ENCODE measurements at places on chromosomes 2 and 18.

- peak; percentile 27 for DNase-seq
Observed at GRCh38 chr18:63963615-63964256, 6.1 kb upstream of the SERPINB8 start.

GRCh38 chr18:35713545-35713944 is 132.0 kb downstream of the GALNT1 start:
- DNase-seq, result no peak

DNA sequence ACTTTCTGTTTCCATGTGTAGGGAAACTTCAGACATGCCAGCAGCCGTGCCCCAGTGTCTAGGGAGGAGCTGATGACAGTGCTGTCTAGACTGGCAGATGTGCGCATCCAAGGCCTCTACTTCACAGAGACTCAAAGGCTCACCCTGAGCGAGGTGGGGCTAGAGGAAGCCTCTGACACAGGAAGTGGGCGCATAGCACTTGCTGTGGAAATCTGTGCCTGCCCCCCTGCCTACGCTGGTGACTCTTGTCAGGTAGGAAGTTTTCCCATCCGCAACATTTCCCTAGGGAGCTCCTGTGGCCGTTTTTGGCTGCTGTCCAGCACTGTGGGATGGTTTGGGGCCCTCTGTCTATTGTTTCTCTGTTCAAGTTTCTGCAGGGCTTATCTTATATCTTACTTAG is 143.1 kb upstream of the TTC39C start:
- peak; percentile 32 for DNase-seq

DNA sequence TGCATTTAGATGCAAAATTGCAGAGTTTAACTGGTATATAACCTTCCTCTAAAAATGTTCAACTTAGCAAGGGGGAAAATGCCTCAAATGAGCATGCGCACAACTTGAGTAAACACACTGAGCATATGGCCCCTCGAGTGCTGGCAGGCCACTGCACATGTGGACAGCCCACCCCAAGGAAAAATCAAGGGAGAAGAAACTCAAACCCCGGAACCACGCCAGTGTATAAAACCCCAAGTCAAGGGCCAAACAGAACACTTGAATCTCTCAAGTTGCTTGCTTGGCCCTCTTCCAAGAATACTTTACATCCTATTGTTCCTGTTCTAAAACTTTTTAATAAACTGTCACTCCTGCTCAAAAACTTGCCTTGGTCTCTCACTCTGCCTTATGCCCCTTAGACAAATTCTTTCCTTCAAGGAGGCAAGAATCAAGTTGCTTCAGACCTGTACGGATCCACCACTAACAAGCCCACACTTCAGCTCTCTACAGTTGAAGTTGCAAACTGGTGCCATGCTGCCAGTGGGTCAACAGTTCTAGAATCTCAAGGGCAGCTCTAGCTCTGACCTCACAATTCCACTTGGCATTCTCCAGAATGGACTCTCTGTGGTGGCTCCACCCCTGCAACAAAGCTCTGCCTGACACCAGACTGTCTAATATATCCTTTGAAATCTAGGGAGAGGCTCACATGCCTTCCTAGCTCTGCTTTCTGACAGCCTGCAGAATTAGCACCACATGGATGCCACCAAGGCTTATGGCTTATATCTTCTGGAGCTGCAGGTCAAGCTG is 38.9 kb downstream of the HIBCH start:
- no peak for DNase-seq

DNA sequence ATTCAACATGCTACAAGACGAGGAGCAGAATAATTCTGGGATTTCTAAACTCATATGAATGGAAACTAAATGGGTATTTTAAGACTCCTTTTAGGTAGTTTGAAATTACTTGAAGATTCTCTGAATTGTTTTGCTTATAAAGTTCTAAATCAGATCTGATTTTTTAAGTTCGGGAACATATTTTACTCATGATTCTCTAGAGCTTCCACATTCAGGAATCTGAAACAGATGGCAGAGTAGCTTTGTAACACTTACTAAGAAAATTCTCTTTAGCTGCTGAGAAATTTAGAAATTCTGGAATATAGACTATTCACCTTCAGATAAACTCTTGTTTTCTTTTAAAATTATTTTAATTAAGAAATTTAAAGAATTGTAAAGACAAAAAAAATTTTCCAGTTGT is 13.7 kb downstream of the RBBP8 start:
- no peak for DNase-seq

- no peak for DNase-seq
Observed at GRCh38 chr2:122328816-122329215, 573.4 kb downstream of the TSN start.

DNA sequence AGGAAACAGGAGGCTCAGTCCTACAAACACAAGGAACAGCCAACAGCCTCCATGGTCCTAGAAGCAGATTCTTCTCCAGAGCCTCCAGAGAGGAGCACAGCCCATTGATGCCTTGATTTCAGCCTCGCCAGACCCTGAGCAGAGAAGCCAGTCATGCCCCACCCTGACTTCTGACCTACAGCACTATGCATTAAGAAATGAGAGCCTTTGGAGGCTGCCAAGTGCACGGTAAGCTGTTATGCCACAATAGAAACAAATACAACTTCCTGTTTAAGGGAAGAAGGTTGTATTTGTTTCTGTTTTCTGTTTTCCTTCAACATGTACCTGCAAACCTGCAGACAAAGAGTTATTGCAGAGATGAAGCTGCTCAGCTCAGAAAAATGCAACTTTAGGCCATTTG is 181.3 kb upstream of the AGAP1 start:
- no peak for DNase-seq

GRCh38 chr2:175817221-175817620 is 184.8 kb downstream of the LNPK start:
- DNase-seq, result no peak

DNA sequence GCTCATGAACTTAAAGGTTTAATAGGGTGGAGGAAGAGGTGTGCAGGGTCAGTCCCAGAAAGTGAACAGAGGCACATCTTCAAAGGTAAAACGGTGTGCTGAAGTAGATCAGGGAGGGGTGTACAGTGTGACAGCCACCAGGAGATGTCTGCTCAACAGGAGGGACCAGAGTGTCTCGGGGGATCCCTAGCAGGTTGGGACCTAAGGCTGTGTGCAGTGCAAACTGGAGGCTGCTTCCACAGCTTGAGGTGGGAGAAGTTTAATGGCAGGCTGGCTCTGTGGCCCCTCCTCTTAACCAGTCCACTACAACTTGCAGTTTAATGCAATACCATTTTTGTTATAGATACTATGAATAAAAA is 33.2 kb downstream of the PLA2R1 start:
- no peak for DNase-seq

- DNase-seq, result no peak
Observed at GRCh38 chr18:69980509-69980908, 32.8 kb upstream of the CD226 start.

DNA sequence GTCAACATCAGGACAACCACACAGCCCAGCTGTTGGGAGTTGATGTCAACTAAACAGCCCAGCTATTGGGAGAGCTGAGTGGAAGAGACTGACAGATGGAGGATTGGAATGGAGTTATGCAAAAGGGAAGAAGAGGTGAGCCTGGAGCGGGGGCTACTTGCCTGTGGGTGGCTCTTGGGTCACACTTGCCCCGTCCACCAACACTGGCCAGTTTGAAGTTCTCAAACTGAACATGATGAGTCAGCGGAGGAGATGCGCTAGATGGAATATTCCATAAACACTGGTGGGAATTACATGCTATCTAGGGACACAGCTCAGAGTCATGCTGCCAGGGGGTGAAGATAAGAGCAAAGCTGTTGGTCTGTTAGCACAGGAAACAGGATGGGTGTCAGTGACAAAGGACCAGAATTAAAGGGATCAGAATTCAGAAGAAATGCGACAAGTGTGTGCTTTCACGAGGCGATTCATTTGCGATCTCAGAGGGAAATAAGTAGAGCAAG is 33.2 kb upstream of the AGAP1 start:
- no peak for DNase-seq

GRCh38 chr2:206939340-206939739 is at the start of gene CPO:
TSS of gene CPO (plus strand) at chr2:206939518. CDS start at chr2:206939600, 82 bp downstream.
- no peak for DNase-seq

DNA sequence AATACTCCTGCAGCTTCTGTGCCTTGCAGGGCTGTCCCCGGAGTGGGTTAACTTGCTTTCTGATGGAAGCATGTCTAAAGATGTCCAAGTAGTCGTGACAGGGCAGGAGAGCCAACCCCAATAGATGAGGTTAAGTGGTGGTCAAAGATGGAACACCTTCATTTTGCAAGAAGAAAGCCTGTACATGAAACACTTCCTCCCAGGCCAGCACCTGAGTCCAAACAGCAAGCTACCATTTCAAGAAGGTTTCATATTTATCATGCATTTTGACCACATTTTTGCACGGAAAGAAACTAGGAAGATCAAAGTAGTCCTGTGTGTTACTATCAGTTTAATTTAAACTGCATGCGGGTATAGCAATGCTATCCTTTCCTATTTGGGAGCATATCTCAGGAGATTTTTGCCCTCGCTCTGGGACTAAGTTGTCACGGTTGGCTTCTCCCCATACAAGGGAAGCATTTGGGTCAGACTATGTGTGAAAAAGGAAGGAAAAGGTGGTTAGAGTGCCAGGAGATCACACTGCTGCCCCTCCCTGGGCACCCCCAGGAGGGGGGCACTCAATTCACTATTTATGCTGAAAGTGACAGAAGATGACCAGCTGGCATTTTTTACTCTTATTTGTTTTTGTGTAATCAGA is 187.6 kb downstream of the ZNF521 start:
- no peak for DNase-seq

- no peak for DNase-seq
Observed at GRCh38 chr2:26681656-26682055, 10.9 kb upstream of the KCNK3 start.

DNA sequence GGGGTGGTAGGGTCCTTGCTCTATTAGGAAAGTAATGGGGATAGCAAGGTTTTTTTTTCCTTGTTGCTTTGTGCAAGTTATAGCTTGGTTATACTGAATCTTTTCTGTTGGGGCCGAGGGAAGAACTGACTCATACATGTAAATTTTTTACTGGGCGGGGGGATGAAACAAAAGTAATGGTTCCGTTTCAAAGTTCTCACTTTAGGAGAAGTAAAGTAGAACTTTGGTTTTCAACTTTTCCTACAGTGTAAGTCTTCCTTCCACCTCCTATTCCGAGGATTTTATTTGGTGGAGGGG is 1.1 kb downstream of the AFTPH start:
- peak; percentile 46 for DNase-seq

DNA sequence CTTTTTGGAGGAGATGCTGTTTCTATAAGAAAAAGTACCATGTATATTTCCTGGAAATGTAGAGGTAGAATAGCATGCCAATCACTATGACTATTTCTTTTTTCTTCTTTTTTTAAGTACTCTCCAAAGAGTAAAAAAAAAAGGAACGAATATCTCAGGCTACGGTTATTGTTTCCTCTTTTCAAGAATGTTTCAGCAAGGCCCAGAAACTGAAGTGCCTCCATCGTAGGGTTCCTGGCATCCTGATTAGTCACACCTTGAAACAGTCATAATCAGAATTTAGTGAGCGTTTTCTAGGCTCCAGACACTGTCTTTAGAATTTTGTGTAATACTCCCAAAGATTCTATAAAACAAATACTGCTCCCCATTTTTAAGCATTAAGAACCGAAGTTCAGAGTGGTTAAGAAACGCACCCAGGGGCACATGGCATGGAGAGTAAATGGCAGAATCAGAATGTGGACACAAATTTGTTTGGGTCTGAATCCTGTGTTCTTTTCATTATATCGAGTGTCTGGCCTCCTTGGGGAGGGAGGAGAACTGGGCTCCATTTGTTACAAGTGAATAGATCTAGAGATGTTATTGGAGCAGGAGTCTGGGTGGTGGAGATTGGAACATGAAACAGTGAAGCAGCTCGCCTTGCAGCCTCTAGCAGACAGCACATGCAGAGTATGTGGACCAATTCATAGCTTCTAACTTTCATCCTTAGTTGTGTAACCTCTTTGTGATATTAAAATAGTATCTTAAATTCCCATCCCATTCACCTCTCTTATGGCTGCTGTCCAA is 26.7 kb downstream of the ZEB2 start:
- DNase-seq, result no peak

GRCh38 chr2:134169788-134170187 is 84.1 kb upstream of the MGAT5 start:
- DNase-seq, result peak; percentile 28

DNA sequence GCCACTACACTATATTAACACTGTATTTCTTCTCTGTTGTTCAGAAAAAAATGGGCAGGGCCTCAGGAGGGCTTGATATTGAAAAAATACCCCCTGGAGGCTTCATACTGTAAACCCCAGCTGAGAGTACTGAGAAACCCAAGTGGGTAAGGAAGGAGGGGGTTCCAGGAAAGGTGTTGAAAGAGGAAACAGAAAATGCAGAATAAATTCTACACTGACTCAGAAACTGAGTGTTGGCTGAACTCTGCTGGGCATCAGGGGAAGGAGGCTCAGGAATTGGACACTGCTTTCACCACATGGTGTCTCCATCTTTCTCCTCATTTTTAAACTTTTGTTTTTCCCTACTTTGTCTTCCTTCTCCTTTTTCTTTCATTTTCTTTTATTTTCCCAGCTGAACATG is 253.7 kb downstream of the DYM start:
- no peak for DNase-seq

GRCh38 chr2:1884933-1885580 is 140.7 kb upstream of the PXDN start:
- DNase-seq, result no peak

DNA sequence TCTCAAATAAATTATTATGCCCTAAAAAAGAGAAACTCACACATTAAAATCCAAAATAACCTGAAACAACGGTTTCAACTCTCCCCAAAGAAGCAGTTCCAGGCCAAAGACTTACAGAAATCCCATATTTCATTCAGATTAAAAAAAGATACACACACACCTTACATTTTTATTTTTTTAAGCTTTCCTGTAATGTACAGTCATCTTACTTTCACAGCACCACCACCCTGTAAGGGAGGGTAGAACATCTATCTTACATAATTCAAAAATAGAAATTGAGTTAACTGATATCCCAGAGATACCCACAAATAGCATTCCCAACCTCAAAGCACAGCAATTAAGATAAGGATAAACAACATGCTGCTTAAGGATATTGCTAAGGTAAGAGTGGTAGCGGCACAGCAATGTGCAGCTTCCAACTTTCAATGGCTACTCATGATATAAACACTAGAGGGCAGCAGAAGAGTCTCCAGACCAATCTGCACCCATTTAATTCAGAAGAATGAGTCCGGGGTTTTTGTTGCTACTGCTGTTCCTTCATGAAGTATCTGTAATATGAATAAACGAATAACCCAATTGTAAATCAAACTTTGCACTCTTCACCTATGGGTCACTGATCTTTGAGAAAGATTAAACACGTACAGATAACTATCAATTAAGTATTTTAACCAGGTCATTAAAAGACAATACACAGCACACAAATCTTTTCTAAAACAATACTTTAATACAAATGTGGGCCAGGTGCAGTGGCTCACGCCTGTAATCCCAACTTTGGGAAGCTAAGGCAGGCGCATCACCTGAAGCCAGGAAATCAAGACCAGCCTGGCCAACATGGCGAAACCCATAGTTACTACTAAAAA is 11.3 kb downstream of the GFPT1 start:
- no peak for DNase-seq

GRCh38 chr2:229920011-229920641 is 1.7 kb downstream of the TRIP12 start:
- DNase-seq, result no peak

- no peak for DNase-seq
Observed at GRCh38 chr2:43302961-43303494, 76.6 kb upstream of the ZFP36L2 start.

- DNase-seq, result no peak
Observed at GRCh38 chr18:23177433-23178072, 42.3 kb downstream of the CABLES1 start.

GRCh38 chr2:48089644-48090043 is 183.3 kb upstream of the FBXO11 start:
- no peak for DNase-seq

All from activated T-cell treated with anti-CD3 and anti-CD28 coated beads for 24 hours (primary cell).